Stimulated activated naive B cell treated with anti-CD40 and anti-IgM and Interleukin-4, amounts not matched to agents 10 μg/mL and 1 μg/mL and 100 μg/mL, for 72 hours (primary cell): ENCODE measurements at places on chromosomes 4 and X.

GRCh38 chr4:151184523-151185458 is 85.4 kb downstream of the RPS3A start:
- DNase-seq = no peak

DNA sequence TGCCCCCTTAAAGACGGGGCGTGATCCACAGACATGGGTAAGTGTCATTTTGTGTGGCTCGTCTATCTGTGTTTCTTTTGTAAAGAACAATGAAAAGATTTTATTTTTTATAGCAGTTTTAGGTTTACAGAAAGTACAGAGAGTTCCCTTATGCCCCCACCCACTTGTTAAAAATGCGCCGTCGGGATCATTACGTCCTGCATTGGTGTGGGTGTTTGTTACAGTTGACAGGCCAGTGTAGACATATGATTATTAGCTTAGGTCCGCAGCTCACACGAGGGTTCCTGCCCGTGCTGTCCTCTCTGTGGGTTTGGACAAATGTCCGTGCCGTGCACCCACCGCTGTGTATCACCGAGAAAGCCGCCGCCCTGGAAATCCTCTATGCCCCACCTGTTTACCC is 50.5 kb downstream of the RGS12 start:
- no peak for DNase-seq

- no peak for DNase-seq
Measured at GRCh38 chr4:30870513-30870912, 150.3 kb downstream of the PCDH7 start.

DNA sequence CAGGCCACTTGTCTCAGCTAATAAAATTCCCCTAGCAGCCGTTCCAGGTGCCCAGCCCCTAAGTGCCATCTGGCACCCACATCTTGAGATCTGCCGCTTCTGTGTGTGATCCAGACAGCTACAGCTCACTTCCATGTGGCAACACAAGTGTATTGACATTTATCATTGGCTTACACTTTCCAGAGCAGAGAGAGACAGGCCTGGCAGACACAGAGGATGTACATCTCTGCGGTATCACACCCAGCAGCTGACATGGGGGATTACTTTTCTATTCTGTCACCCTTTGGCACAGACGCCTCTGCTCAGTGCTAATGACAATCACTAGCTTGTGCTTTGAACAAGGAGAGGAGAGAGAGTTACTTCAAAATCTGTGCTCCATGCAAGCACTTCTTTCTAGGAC is 195.9 kb downstream of the KDR start:
- DNase-seq = no peak

- no peak for DNase-seq
Measured at GRCh38 chr4:24394041-24394440, 190.3 kb downstream of the DHX15 start.

DNA sequence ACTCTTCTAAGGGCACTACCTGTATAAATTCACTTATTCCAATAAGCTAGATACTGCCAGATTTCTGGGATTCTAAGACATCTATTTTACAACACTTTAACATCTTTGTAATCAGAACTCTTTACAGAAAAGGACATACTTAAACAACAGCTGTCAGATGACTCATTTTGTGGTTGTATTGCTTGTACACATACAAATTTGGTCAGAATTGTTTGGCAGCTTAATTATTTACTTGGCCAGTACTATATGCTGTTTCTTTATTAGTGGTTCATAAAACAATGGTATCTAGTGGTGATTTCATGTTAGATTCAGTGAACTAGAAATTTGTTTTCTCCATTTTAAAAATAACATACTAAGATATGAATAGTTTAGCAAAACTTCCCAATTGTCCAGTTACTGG is 27.2 kb downstream of the PALLD start:
- DNase-seq = no peak
